ENCODE measurements at places on chromosomes 1 and 21.

DNA sequence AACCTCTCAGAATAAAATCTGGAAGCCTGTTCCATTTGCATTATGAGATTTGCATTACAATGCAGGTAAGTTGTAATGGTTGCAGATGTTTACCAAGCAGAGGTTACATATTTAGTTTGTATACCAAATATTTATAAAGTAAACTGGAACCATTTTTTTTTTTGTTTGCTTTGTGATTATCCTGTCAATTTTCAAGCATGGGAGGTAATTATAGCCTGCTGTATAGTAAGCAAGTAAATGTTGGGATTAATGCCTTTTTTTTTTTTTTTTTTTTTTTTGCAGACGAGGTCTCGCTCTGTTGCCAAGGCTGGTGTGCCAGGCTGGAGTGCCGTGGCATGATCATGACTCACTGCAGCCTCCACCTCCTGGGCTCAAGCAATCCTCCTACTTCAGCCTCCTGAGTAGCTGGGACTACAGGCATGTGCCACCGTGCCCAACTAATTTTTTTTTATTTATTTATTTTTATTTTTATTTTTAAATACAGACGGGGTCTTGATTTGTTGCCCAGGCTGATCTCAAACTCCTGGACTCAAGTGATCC lies 21.0 kb downstream of the NFYC start:
- no peak for DNase-seq

DNA sequence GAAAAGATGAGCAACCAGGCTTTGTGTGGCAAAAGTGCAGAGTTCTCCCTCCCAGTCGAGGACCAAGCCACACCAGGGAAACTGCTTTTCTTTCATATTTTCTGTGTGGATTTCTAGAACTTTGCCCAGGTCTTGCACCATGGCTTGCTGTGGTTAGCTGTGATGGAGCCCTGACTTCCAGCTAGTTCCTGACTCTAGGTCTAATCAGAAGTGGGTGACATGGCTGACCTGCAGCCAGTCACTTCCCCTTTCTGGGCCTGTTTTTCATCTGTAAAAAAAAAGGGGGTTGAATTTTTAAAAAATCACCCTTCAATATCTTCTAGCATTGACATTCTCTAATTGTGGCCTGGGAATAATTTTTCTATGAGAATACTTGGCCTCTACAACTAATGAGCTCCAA lies 491.2 kb upstream of the USP24 start:
- DNase-seq: no peak

DNA sequence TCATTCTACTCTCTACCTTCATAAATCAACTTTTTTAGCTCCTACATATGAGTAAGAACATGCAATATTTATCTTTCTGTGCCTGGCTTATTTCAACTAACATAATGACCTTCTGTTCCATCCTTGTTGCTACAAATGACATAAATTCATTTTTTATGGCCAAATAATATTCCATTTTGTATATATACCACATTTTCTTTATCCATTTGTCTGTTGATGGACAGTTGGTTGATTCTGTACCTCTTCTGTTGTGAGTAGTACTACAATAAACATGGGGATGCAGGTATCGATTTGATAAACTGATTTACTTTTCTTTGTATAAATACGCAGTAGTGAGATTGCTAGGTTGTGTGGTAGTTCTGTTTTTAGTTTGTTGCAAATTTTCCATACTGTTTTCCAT lies 279.5 kb upstream of the NFIA start:
- no peak for DNase-seq

- peak; percentile 24 for DNase-seq
These were observed 30.8 kb downstream of the TRIM67 start for GRCh38 chr1:231192620-231193163.

- no peak for DNase-seq
These were observed 731 bp upstream of the ZNF683 start for GRCh38 chr1:26373281-26373680.
